ENCODE measurements at places on chromosomes 1 and 21.

- peak; percentile 6 for DNase-seq
These were observed 51.4 kb downstream of the GRIK1 start for GRCh38 chr21:29888437-29888836.

DNA sequence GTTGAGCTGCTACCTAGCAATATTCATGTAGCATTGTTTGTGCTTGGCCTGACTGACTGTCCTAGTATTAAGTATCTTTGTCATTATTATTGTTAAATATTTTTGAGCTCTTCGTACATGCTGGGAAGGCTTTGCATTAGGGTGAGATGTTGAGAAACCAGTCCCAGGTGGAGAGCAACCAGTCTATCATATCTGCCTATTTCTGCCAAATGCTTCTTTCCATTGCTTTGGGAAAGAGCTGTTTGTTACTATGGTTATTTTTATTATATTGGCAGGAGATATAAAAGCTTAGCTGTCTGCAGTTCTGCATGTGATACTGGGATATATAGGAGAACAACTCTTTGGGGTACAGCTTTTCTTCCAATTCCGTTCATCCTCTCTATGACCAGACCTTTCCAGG lies 85.1 kb downstream of the CLDN17 start:
- no peak for DNase-seq

GRCh38 chr1:13664451-13664850 lies 35.5 kb upstream of the PRDM2 start:
- DNase-seq, result no peak

GRCh38 chr1:147851149-147851548 lies 51.4 kb upstream of the GJA8 start:
- DNase-seq, result peak; percentile 11

DNA sequence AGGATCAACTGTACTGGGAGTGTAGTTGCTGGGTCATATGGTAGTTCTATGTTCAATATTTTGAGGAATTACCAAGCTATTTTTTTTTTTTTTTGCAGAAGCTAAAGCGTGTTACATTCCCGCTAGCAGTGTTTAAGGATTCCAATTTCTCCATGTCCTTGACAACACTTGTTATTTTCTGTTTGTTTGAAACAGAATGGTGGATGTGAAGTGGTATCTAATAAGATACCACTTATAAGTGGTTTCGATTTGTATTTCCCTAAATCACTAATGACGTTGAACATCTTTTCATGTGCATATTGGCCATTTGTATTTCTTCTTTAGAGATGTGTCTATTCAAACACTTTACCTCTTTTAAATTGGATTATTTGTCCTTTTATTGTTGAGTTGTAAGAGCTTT lies 112.2 kb downstream of the DISP1 start:
- no peak for DNase-seq

GRCh38 chr1:8107897-8108296 lies 81.8 kb upstream of the ERRFI1 start:
- DNase-seq, result no peak

DNA sequence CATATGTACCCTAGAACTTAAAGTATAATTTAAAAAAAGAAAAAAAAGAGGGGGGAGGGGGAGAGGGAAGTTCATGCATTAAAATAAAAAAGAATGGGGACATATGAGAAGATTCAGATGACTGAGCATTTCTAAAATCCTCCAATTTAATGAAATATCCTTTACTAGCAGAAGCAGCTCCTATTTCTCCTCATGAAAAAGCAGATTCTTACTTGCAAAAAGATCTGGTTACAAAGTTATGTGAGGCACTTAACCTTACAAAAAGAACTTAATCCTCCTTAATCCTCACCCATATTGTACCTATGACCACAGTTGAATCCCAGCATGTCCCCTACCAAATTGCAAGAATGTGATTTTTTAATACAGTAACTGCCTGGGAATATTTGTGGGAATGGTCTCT lies 298.5 kb downstream of the SRGAP2C start:
- no peak for DNase-seq

- DNase-seq, result peak; percentile 77
These were observed 76.5 kb upstream of the WDR26 start for GRCh38 chr1:224510880-224511645.
